ENCODE measurements at places on chromosomes 12 and 14. TPM values are rescaled to one million over a fixed set of nuclear protein-coding genes. Genes with fewer than 3 reads are reported as not detected.

SMCO2 gene
- not detected for total RNA-seq

RFLNA gene
- total RNA-seq = 43.1 TPM

PITPNM2 gene
- 2.0 TPM for total RNA-seq

BATF gene
- total RNA-seq = 1.2 TPM

A2ML1 gene
- not detected for total RNA-seq

PIK3C2G gene
- total RNA-seq = not detected

KRT2 gene
- total RNA-seq = not detected

TMPRSS12 gene
- total RNA-seq = not detected

TAS2R8 gene
- not detected for total RNA-seq

CATSPERB gene
- total RNA-seq = not detected

HAL gene
- total RNA-seq = under 0.01 TPM

SLC25A29 gene
- total RNA-seq = 24.2 TPM

SLC41A2 gene
- total RNA-seq = 41.2 TPM

AQP6 gene
- total RNA-seq = under 0.01 TPM

MTRFR gene
- total RNA-seq = 8.6 TPM

PFKM gene
- total RNA-seq = 109 TPM

DTD2 gene
- total RNA-seq = 68.8 TPM

SLC25A47 gene
- total RNA-seq = under 0.01 TPM

LMNTD1 gene
- 0.38 TPM for total RNA-seq

ATG101 gene
- total RNA-seq = 129 TPM

KRT73 gene
- total RNA-seq = not detected

PLCZ1 gene
- not detected for total RNA-seq

AQP2 gene
- not detected for total RNA-seq

HOXC6 gene
- under 0.01 TPM for total RNA-seq

AMHR2 gene
- not detected for total RNA-seq

PRPF40B gene
- total RNA-seq = 8.4 TPM

CABP1 gene
- 16.1 TPM for total RNA-seq

TEX52 gene
- not detected for total RNA-seq

KIF21A gene
- total RNA-seq = 22.3 TPM

PROX2 gene
- total RNA-seq = not detected

CLEC2A gene
- total RNA-seq = not detected

VASH1 gene
- total RNA-seq = 2.7 TPM
